Dermis microvascular lymphatic vessel endothelial cell (primary cell): ENCODE measurements at places on chromosomes 2 and 18.

DNA sequence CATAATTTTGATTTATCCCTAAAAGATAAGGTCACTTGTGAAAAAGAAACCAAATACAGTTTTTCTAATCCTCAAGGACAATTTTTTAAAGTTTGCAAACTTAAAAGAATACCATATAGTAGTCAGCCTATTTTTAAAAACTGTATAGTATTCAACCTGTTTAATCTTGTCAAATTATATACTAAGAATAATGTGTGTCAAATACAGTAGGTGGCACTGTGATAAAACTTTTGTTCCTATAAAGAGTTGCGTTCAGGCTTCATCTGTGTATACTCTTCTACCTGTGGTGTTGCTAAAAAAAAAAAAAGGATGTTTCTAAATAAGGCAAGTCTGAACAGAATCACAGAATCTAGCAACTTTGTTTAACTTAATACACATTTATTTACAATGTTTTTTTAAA lies 68.6 kb downstream of the CCDC138 start:
- peak; percentile 42 for DNase-seq

DNA sequence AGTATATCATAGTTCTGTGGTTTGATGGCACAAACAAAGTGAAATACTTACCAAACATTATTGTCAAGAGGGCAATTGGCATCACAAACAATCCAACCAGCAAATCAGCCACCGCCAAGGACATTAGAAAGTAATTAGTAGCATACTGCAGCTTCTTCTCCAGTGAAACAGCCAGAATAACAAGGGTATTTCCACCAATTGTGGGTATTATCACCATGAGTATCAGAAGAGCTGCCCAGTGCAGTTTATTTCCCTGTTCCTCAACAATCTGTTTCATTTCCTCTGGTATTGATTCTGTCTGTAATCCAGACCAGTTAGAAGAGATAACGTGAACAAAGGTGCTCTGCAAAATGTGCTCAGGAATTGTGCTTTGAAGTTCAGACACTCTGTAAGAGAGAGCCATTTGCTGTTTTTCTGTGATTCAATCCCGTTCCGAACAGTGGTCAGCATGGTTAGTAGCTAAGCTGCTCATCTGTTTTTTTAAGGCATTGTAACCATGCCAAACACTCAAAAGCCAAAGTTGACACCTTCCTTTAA lies 1.4 kb downstream of the HTR2B start:
- peak; percentile 24 for DNase-seq

- no peak for DNase-seq
Observed at GRCh38 chr2:9826208-9826607, 17.1 kb upstream of the TAF1B start.

- DNase-seq, result no peak
Observed at GRCh38 chr2:38554973-38555595, 47.6 kb downstream of the HNRNPLL start.

GRCh38 chr18:49625021-49625691 lies 63.3 kb downstream of the LIPG start:
- DNase-seq, result no peak

GRCh38 chr18:55988537-55988936 lies 400.5 kb upstream of the TCF4 start:
- peak; percentile 99 for DNase-seq

GRCh38 chr2:84526562-84526961 lies 10.3 kb downstream of the DNAH6 start:
- no peak for DNase-seq

GRCh38 chr2:71538241-71538640 lies 84.9 kb downstream of the DYSF start:
- no peak for DNase-seq

- DNase-seq, result no peak
Observed at GRCh38 chr2:84844141-84844540, 36.7 kb downstream of the TRABD2A start.

DNA sequence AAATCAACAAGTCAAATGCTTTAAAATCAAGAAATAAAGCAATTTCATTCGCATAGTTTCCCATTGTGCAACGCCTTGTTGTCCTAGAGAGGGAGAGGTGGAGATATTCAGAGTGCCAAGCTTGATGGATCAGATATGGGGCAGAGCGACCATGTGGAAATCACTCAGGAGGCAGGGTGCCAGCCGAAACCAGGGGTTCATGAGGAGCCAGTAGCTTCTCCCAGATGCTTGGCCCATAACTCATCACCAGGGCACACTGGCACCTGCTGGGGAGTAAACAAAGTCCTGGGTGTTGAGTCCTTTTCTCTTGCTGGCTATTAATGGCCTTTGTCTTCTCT lies 53.0 kb upstream of the ASAP2 start:
- no peak for DNase-seq

DNA sequence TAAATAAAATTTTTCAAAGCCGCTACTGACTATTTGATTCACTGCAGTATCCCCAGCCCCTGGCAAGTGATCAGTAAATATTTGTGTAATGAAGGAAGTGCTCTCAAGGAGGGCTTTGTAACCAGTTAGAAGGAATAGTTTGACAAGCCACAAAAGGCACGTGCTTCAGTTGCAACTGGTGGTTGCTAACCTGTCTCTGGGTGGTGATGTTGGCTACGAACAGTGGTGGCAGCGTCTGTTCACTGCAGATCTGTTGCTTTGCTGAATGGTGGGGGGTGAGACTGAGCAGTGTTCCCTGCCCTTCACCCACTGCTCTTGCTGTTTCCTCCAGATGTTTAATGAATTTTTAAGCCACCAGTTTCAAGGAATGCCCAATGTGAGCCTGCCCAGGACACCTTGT lies 73.9 kb upstream of the SIX2 start:
- no peak for DNase-seq

DNA sequence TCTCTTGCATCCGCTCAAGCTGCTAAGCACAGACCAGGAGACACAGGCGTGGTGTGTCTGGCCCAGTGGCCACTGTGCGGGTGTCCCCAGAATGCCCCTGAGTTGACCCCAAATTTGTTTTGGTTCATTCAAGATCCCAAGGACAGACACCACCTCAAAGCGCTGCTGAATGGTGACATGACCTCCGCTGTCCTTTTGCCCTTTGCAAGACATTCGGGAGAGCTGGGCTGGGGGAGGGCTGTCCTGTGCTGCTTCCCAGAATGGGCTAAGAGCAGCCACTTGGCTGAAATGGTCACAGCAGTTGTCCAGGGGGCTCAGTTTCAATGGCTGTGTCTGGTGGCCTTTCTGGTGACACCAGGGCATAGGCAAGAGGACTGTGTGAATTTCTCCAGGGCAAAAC lies 84.1 kb downstream of the SMIM21 start:
- DNase-seq, result no peak
